ENCODE measurements at places on chromosomes 1 and 21. TPM values are rescaled to one million over a fixed set of nuclear protein-coding genes. Genes with fewer than 3 reads are reported as not detected.

- no peaks in the 10 kb centered on the region for H3K36me3 ChIP-seq
- H3K27ac ChIP-seq: no peak within 1 kb of the TSS
- peaks cover 60% of the 10 kb centered on the region for H3K27me3 ChIP-seq
- H3K4me1 ChIP-seq: peaks cover 46% of the 10 kb centered on the region
- peak within 1 kb of the TSS; percentile 58 for H3K4me3 ChIP-seq
Observed at GRCh38 chr1:158180741-158181576, at the start of gene CD1D. Gene CD1D (plus strand): TSS chr1:158180895. CDS start chr1:158181102, 207 bp downstream.

GRCh38 chr1:15997637-15998280, 6.3 kb upstream of the SRARP start:
- H3K27me3 ChIP-seq: no peaks in the 10 kb centered on the region
- no peak for DNase-seq
- H3K36me3 ChIP-seq: no peaks in the 10 kb centered on the region
- H3K4me3 ChIP-seq: no peak overlapping the region
- no peaks in the 10 kb centered on the region for H3K4me1 ChIP-seq

- H3K27ac ChIP-seq: peak within 1 kb of the TSS; percentile 92
- peak within 1 kb of the TSS; percentile 89 for H3K4me3 ChIP-seq
- H3K27me3 ChIP-seq: no peaks in the 10 kb centered on the region
- DNase-seq: peak; percentile 80
- H3K4me1 ChIP-seq: peaks cover 23% of the 10 kb centered on the region
Observed at GRCh38 chr1:11272832-11273594, at the start of gene UBIAD1. Gene UBIAD1 (plus strand): TSS chr1:11273198. CDS start chr1:11273532, 334 bp downstream.

DNA sequence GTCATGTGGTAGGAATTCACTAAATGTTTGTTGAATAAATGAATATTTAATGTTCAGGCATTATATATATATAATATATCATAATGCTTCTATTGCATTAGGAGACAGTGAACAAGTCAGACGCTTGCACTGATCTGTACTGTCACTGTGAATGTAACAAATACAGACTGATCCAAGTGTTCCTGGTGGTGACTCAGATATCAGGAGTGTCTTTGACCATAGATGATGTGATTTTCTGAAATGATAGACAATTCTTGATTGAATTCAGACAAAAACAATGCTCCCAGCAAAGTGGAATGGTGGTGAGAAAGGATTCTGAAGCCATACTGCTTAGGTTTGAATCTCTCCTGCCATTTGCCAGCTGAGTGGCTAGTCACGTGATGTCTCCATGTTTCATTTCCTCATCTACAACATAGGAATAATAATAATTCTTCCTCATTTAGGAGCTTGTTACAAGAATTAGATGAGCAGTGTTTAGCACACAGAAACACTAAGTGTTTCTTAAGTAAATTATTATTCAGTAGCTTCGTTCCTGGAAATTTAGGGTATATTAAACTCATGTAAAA, 71.0 kb downstream of the OLFML2B start:
- no peak for DNase-seq
- no peak overlapping the region for H3K27ac ChIP-seq
- H3K4me1 ChIP-seq: peaks cover 17% of the 10 kb centered on the region
- peaks cover 3% of the 10 kb centered on the region for H3K36me3 ChIP-seq
- no peaks in the 10 kb centered on the region for H3K27me3 ChIP-seq
- H3K4me3 ChIP-seq: no peak overlapping the region

DNA sequence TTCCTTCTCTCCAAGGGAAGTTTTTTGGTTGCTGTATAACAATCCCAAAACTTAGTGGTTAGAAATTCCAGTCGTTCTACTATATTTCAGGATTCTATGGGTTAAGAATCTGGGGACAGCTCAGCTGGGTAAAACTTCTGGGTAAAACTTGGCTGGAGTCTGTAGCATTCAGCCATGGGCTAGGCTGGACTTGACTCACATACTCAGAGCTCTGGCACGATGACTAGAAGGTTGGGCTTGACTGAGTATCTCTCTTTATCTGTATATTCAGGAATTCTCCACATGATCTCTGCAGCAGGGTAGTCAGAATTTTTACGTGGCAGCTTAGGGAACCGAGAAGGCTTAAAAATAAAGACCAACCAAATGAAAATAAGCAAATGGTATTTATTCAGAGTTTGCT, 28.2 kb upstream of the HRNR start:
- no peak overlapping the region for H3K4me3 ChIP-seq
- H3K27ac ChIP-seq: no peak overlapping the region
- H3K4me1 ChIP-seq: no peaks in the 10 kb centered on the region

DNA sequence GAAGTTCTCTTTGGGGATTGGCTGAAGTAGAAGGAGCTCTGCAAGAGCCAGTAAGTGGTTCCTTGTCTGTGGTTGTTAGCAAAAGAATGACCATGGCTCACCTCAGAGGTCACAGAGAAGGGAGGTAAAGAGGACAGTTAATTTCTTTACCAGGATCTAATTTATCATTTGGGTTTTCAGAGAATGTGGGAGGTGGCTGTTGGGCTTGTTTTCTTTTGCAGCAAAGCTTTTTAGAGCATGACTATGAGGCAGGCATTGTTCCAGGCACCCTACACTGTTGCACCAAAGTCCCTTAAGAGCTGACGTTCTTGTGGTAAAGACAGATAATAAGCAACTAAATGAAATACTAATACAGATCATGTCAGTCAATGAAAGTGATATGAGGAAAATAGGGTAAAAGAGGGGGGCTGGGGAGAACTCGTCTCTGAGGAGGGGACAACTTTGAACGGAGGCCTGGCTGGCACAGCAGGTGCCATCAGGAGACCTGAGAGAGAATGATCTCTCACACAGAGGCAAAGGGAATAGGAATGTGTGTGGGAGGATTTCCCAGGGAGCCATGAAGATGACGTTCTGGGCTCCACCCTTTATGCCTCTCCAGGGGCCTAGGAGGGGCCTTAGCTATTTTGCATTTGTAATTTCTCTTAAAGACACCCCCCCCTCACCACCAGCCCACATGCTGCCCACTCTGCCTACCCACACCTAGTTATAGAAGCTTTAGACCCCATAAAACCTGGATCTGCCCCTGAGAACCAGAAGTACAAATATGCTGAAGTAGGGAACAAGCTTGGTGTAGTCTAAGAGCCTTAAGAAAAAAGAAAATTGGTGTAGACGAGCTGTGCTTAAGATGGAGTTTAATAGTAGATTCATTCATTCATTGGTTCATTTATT, 177.5 kb downstream of the ROR1 start:
- no peaks in the 10 kb centered on the region for H3K36me3 ChIP-seq
- no peak for DNase-seq
- no peaks in the 10 kb centered on the region for H3K27me3 ChIP-seq
- no peak overlapping the region for H3K4me3 ChIP-seq
- H3K27ac ChIP-seq: no peak overlapping the region

DNA sequence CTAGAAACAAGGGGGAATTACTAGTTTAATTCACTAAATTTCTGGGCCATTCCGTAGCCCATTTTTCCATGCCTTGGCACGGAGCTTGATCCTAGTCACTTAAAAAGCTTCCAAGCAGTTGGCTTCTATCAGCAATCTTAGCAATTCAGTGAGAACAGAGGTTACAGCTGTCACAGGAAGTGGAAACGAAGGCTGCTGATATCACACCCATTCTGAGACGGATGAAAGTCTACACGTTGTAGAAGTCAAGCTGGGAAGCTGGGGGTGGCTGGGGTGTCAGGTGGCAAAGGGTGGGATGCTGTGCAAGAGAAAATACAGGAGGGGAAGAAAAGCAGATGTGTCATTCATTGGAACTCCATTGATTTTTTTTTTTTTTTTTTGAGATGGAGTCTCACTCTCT, 11.8 kb upstream of the STMN1 start:
- peaks cover 10% of the 10 kb centered on the region for H3K4me1 ChIP-seq
- no peak overlapping the region for H3K27ac ChIP-seq
- H3K27me3 ChIP-seq: no peaks in the 10 kb centered on the region
- DNase-seq: no peak

DNA sequence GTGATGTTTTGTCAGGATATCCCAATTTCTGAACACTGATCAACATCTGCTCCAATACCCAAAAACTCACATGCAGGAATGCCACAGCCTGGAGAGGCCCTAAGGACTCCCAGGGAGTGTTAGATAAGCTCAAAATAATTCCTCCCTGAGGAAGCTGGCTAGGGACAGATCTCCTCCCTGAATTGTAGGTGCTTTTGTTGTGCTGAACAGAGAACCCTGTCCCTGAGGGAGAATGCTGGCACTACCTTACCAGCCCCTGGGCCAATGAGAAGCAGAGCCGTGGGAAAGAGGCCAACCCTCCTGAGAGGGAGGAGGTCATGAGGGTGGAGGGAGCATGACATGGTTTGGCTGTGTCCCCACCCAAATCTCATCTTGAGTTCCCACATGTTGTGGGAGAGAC, 73.6 kb upstream of the PTGFRN start:
- no peaks in the 10 kb centered on the region for H3K36me3 ChIP-seq

The CELA2B gene
- total RNA-seq: 0.63 TPM

DNA sequence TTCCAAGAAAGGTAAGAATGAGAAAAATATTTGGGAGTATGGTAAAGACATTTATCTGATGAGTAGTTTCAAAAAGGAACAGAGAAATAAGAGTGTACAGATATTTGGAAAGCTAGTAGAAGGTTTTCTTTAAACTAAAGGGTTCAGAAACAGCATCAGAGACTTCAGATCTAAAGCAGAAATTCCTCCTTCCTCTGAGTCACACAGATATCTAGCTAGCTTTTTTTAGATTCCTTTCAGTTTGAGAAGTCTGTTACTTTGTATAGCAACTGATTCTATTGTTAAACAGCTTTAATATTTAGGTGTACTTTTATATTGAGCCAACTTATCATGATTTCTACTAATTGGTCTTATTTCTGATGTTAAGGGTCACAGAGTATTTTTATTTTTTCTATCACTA, 4.7 kb downstream of the AMY2B start:
- H3K27me3 ChIP-seq: no peaks in the 10 kb centered on the region
- DNase-seq: no peak
- no peak overlapping the region for H3K4me3 ChIP-seq
- no peaks in the 10 kb centered on the region for H3K4me1 ChIP-seq

DNA sequence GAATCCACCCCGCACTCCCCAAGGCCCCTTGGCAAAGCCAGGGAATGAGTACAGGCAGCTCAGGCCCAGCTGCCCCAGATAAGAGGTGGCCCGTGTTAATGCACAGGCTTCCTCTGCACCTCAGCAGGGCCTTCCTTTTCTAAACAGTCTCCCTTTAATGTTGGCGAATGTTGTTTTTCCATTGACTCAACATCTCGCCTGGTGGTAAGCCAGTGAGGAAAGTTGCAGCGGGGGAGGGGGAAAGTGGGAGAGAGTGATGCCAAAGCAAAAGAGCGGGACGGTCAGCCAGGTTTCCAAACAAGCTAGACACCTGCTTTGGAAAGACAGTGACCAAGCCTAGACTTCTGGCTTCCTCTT, 10.3 kb upstream of the PROX1 start:
- H3K27me3 ChIP-seq: peaks cover 39% of the 10 kb centered on the region
- no peaks in the 10 kb centered on the region for H3K36me3 ChIP-seq
- no peak for DNase-seq
- no peak overlapping the region for H3K27ac ChIP-seq

The KIAA0040 gene
- 24.4 TPM for total RNA-seq

The FTCD gene
- 0.29 TPM for total RNA-seq

The NTNG1 gene
- total RNA-seq: 12.7 TPM

DNA sequence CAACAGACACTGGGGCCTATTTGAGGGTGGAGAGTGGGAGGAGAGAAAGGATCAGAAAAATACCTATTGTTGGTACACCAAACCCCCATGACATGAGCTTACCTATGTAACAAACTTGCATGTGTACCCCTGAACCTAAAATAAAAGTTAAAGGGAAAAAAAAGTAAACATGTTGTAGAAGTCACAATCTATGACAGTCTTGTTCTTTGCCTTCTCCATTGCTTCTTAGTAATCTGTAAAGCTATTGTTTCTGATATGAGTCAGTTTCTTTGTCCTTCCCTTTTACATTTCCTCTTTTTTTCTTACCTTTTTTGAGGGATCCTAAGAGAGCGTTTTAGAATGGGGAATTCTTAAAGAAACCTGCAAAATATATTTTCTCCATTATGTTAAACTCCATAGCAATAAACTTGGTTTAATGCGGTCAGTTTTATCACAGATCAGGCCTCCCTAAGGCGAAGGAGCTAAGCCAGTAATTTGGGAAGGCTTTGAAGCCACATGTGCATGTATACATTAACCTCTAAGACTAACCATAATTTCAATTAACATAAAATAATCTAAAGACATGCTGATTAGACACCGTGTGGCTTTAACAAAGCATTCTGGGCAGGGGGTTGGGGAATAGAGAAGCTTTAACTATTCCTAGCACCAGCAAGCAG, 77.8 kb upstream of the C1orf105 start:
- no peaks in the 10 kb centered on the region for H3K36me3 ChIP-seq
- H3K4me3 ChIP-seq: no peak overlapping the region
- no peaks in the 10 kb centered on the region for H3K27me3 ChIP-seq
- no peak for DNase-seq
- peaks cover 9% of the 10 kb centered on the region for H3K4me1 ChIP-seq

- H3K36me3 ChIP-seq: no peaks in the 10 kb centered on the region
- DNase-seq: no peak
- H3K27ac ChIP-seq: no peak overlapping the region
- no peaks in the 10 kb centered on the region for H3K27me3 ChIP-seq
- H3K4me1 ChIP-seq: no peaks in the 10 kb centered on the region
- no peak overlapping the region for H3K4me3 ChIP-seq
Observed at GRCh38 chr1:244028701-244029100, 22.4 kb upstream of the ZBTB18 start.

The SLC35F3 gene
- total RNA-seq: 0.58 TPM

DNA sequence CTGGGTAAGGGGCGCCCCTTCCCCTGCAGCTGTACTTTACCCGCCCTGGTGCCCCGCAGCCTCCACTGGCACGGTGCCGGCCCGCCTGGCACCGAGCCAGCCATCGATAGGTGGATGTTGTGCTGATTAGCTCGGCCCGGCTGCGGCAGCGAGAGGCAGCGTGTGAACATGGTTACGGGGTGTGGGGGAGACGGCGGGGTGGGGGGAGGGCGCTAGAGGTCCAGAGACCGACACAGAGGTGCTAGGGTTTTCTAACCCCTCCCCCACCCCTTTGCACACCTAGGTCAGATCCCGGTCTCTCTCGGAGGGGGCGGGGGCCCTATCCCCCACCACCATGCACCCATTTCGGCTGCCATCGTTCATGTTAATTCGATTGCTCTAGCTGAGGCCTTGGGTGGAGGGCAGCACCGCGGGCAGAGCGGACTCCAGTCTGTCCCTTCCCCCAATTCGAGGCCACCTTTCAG, 6.7 kb downstream of the EFNA4 start:
- H3K27ac ChIP-seq: no peak overlapping the region
- no peak for DNase-seq
- H3K36me3 ChIP-seq: no peaks in the 10 kb centered on the region
- H3K27me3 ChIP-seq: no peaks in the 10 kb centered on the region

- no peaks in the 10 kb centered on the region for H3K4me1 ChIP-seq
- no peaks in the 10 kb centered on the region for H3K36me3 ChIP-seq
- no peak for DNase-seq
- H3K27me3 ChIP-seq: no peaks in the 10 kb centered on the region
- H3K27ac ChIP-seq: no peak overlapping the region
Observed at GRCh38 chr1:201294876-201295275, 11.6 kb downstream of the PKP1 start.

GRCh38 chr1:168442931-168443330, 100.9 kb downstream of the XCL2 start:
- H3K27me3 ChIP-seq: no peaks in the 10 kb centered on the region
- DNase-seq: no peak
- H3K4me1 ChIP-seq: peaks cover 9% of the 10 kb centered on the region
- H3K36me3 ChIP-seq: no peaks in the 10 kb centered on the region
- no peak overlapping the region for H3K27ac ChIP-seq

- no peak overlapping the region for H3K27ac ChIP-seq
- no peak overlapping the region for H3K4me3 ChIP-seq
- H3K36me3 ChIP-seq: no peaks in the 10 kb centered on the region
Observed at GRCh38 chr1:59126366-59126765, 170.5 kb upstream of the FGGY start.

The CD53 gene
- 261 TPM for total RNA-seq

GRCh38 chr1:17844185-17844826, 89.2 kb downstream of the ACTL8 start:
- DNase-seq: no peak
- H3K4me3 ChIP-seq: no peak overlapping the region
- no peaks in the 10 kb centered on the region for H3K36me3 ChIP-seq
- H3K4me1 ChIP-seq: no peaks in the 10 kb centered on the region
- no peaks in the 10 kb centered on the region for H3K27me3 ChIP-seq

Measured in left lung (tissue), 14 donors.